ENCODE measurements at places on chromosomes 11 and 22.

GRCh38 chr11:83611600-83611999, 325.4 kb upstream of the CCDC90B start:
- no peak for DNase-seq

DNA sequence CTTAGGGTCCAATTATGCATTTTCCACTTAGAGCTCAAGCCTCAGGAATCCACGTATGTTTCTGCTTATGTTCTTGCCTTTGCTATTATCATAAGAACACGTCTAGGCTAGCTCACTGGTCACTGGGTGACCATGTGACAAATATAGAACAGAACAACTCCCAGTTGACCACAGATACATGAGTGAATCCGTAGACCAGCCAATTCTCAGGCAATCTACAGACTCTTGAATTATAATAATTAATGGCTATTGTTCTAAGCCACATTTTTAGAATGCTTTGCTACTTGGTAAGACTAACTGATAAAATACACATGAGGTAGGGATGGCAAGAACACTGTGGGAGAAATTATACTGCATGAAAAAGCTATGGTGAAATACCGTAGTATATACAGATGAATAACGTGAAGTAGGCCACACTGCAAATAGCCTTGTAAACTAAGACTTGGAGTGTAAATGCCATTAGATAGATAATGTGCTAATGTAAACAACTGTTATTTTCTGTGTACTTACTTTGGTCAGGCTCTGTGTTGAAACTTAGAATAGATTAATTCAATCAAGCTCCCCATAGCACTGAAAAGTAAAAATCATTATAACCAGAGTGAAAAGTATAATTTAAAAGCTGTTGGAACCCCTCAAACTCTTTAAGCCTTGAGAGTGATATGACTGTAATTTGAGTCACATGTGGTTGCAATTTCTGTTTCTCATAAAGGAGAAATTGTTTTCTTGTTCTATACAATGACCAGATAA, 366.2 kb upstream of the CCDC179 start:
- DNase-seq = no peak

- DNase-seq = no peak
Measured at GRCh38 chr11:121711939-121712338, 259.2 kb upstream of the SORL1-AS1 start.

GRCh38 chr22:50481440-50482106, at the start of gene ADM2:
TSS of gene ADM2 (plus strand) at chr22:50481543. CDS start at chr22:50481848, 305 bp downstream.
- DNase-seq = no peak

All from right forelimb (tissue), 1 donor.